Natural killer cell treated with Interleukin-12 subunit alpha and Interleukin-12 subunit beta and Interleukin-15 and Interleukin-18, amount 100 ng/mL, for 72 hours (primary cell): ENCODE measurements at places on chromosomes 16 and 17. TPM values are rescaled to one million over a fixed set of nuclear protein-coding genes. Genes with fewer than 3 reads are reported as not detected.

GRCh38 chr17:82830249-82830661 lies 9.6 kb downstream of the ZNF750 start:
- H3K4me1 ChIP-seq, result peaks cover 22% of the 10 kb centered on the region
- H3K27ac ChIP-seq, result no peak overlapping the region
- no peak overlapping the region for H3K4me3 ChIP-seq
- H3K27me3 ChIP-seq, result no peaks in the 10 kb centered on the region
- peaks cover 16% of the 10 kb centered on the region for H3K36me3 ChIP-seq

DNA sequence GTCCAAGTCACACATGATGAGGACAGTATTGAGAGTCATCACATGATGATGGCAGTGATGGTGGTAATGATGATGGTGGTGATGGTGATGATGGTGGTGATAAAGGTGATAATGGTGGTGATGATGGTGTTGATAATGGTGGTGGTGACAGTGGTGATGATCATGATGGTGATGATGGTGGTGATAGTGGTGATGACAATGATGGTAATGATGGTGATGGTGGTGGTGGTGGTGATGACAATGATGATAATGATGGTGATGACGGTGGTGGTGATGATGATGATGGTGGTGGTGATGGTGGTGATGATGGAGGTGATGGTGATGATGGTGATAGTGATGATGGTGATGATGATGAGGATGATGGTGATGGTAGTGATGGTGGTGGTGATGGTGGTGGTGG lies 190.2 kb upstream of the ZNF469 start:
- H3K27me3 ChIP-seq, result peaks cover 7% of the 10 kb centered on the region
- no peak overlapping the region for H3K27ac ChIP-seq
- no peaks in the 10 kb centered on the region for H3K36me3 ChIP-seq
- H3K4me1 ChIP-seq, result peaks cover 8% of the 10 kb centered on the region
- no peak for DNase-seq
- peak overlapping the region; percentile 11 for H3K4me3 ChIP-seq

- H3K4me1 ChIP-seq, result no peaks in the 10 kb centered on the region
- DNase-seq, result no peak
- no peaks in the 10 kb centered on the region for H3K27me3 ChIP-seq
- no peak overlapping the region for H3K4me3 ChIP-seq
- no peak overlapping the region for H3K27ac ChIP-seq
- peaks cover 4% of the 10 kb centered on the region for H3K36me3 ChIP-seq
These were observed 515.0 kb upstream of the SALL1 start for GRCh38 chr16:51666074-51666473.

C16orf89 gene
- total RNA-seq, result not detected

REXO5 gene
- 8.3 TPM for total RNA-seq
